ENCODE measurements at places on chromosomes 3 and 15.

- DNase-seq, result no peak
These were observed 7.2 kb downstream of the SH3BP5 start for GRCh38 chr3:15325228-15325627.

DNA sequence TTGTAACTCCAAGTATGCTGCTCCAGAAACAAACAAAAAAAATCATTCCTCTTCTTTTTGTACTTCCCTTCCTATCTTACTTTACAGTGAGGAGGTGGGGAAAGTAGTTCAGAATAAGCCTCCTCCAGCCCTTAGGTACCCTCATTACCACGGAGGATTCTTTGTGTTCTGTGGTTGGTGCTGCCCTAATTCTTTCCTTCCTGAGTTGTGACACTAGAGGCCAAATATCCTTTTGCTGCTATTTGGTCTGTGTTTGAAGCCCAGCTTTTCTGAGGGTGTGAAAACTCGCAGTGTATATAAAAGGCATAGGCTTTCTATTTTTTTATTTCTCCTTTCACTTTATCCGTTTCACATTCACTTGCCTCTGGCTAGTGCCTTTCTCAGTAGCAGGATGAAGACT, 98.2 kb downstream of the HHLA2 start:
- no peak for DNase-seq

DNA sequence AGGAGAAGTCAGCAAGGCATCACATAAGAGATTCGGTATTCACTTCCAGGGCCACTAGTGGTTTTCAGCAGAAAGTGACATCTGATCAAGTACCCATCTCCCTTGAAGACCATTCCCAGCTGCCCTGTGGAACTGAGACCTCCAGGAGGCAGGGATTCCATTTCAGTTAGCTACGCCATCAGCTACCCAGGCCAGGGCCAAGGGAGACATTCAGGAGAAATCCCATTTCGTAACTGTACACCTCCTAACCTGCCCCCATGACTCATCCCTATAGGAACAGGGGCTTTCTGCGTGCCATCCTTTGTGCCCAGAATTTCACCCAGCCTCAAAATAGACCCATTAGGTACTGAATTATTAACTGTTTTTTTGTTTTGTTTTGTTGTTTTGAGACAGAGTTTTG, 24.7 kb downstream of the SPATA12 start:
- no peak for DNase-seq

DNA sequence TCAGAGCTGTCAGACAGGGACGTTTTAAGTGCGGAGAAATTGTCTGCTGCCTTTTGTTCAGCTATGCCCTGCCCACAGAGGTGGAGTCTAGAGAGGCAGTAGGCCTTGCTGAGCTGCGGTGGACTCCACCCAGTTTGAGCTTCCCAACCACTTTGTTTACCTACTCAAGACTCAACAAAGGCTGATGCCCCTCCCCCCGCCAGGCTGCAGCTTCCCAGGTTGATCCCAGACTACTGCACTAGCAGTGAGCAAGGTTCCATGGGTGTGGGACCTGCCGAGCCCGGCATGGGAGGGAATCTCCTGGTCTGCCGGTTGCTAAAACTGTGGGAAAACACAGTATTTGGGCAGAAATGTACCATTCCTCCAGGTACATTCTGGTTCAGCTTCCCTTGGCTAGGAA, 282.1 kb downstream of the VGLL3 start:
- DNase-seq, result no peak
